ENCODE measurements at places on chromosomes 7 and 10.

- no peak for DNase-seq
Observed at GRCh38 chr7:2146676-2147472, 85.9 kb downstream of the MAD1L1 start.

GRCh38 chr7:25787336-25787735 lies 364.7 kb upstream of the NFE2L3 start:
- no peak for DNase-seq

GRCh38 chr10:71754562-71754961 lies 18.8 kb downstream of the VSIR start:
- no peak for DNase-seq

GRCh38 chr10:112177247-112177646 lies 6.3 kb downstream of the GPAM start:
- DNase-seq = no peak
